ENCODE measurements at places on chromosomes 1 and 21. TPM values are rescaled to one million over a fixed set of nuclear protein-coding genes. Genes with fewer than 3 reads are reported as not detected.

The GPATCH4 gene
- 96.3 TPM for total RNA-seq

The HSD11B1 gene
- not detected for total RNA-seq

The LRIG2 gene
- 3.0 TPM for total RNA-seq

The MYBPH gene
- not detected for total RNA-seq

The BRINP3 gene
- total RNA-seq, result not detected

The MANEAL gene
- 25.5 TPM for total RNA-seq

The CMPK1 gene
- 71.0 TPM for total RNA-seq

The SPTA1 gene
- not detected for total RNA-seq

The TNFRSF8 gene
- total RNA-seq, result not detected

The TLCD4 gene
- 3.6 TPM for total RNA-seq

The IBA57 gene
- total RNA-seq, result 7.5 TPM

The ITGB2 gene
- total RNA-seq, result 0.72 TPM

The CCDC28B gene
- 2.5 TPM for total RNA-seq

The LCA5L gene
- 1.8 TPM for total RNA-seq

The C1orf94 gene
- total RNA-seq, result not detected

The PLEKHO1 gene
- total RNA-seq, result 6.9 TPM

The FAAH gene
- total RNA-seq, result 0.77 TPM

The PTAFR gene
- 0.23 TPM for total RNA-seq

The DNASE2B gene
- not detected for total RNA-seq

The ZNF362 gene
- 13.2 TPM for total RNA-seq

The F13B gene
- not detected for total RNA-seq

The TMEM81 gene
- total RNA-seq, result 2.0 TPM

The KCNJ6 gene
- total RNA-seq, result 2.8 TPM

The HSD3B1 gene
- not detected for total RNA-seq

The LCE2B gene
- not detected for total RNA-seq

The FMN2 gene
- 2.8 TPM for total RNA-seq

The SLC5A9 gene
- not detected for total RNA-seq

Measured in A549 treated with RU486 at 1 μM for 4 hours (cell line).